Activated CD4-positive, alpha-beta T cell treated with anti-CD3 and anti-CD28 coated beads, Interleukin-2, amount 50 U/mL, for 16 hours (primary cell): ENCODE measurements at places on chromosomes 2 and 18.

DNA sequence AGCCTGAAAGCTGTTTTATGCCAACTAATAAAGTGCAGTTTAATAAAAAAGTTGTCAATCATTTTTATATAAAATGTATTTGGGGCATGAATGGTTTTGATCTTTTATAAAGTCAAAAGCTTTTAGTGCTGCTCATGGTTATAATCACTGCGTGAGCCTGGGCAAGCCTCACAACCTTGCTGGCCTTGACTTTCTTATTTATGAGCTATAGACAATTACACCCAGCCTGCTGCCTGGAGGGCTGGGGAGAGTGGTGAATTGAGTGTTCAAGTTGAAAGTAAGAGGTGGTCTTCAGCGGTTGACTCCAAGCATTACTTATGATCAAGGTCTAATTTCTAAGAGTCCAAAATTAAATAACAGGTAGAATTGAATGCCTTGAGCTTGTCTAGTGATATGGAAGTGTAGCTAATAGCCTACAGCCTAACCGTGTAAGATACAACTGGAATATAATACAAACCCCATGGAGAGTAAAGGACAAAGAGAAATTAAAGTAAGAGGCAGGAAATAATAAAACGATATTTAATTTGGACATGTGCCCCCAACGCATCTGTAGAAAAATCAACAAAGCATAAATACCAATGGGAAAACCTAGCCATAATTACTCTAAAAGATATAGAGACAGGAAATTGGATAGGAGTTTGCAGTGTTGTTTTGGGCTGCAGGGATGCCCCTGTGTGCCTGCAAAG is 106.0 kb upstream of the CYP1B1 start:
- no peak for DNase-seq

GRCh38 chr2:73640511-73640911 is 1.7 kb downstream of the NAT8 start:
- DNase-seq = no peak

GRCh38 chr2:235599596-235600338 is 105.9 kb downstream of the AGAP1 start:
- DNase-seq = no peak

- no peak for DNase-seq
Measured at GRCh38 chr2:232487385-232488096, at the start of gene ECEL1. Gene ECEL1, minus strand, starts transcription at chr2:232487834. Its CDS starts 1,181 bp downstream, at chr2:232486653.

DNA sequence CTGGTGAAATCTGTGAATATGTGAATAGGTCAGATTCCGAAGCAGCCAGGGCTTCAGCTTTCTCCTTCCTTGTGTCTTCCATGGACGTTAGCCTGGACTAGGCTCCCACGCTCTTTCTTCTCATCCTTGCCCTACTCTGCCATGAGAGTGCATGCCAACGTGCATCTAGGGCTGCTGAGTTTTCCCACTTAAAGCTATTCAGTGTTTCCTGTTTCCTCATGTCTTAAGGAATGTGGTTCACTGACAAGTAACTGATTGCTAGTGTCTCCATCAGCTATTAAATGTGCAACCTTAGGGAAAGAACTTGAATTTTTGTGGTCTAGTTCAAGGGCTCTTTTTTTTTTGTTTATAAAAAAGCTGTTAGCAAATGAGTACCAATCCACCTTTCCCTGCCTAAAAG is 642.3 kb upstream of the LINC00305 start:
- DNase-seq = no peak

GRCh38 chr2:174117951-174118930 is 130.1 kb downstream of the OLA1 start:
- DNase-seq = no peak

DNA sequence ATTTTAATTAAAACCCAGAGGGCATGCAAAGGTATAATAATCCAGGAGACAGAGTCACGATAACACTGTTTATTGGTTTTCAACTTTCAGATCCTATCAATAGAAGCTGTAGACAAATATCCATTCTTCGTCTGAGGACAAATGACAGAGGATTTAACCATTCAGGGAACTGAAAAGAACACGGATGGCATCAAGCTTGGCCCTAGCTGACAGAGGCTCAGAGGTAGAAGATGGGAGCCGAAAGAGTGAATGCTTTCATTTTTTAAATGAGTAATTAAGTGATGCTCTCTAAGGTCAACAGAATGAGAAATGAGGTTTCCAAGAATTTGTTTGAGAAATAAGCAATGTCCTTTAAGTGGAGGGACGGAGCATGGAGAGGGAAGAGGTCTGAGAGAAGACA is 62.1 kb downstream of the BCL2 start:
- DNase-seq = no peak

DNA sequence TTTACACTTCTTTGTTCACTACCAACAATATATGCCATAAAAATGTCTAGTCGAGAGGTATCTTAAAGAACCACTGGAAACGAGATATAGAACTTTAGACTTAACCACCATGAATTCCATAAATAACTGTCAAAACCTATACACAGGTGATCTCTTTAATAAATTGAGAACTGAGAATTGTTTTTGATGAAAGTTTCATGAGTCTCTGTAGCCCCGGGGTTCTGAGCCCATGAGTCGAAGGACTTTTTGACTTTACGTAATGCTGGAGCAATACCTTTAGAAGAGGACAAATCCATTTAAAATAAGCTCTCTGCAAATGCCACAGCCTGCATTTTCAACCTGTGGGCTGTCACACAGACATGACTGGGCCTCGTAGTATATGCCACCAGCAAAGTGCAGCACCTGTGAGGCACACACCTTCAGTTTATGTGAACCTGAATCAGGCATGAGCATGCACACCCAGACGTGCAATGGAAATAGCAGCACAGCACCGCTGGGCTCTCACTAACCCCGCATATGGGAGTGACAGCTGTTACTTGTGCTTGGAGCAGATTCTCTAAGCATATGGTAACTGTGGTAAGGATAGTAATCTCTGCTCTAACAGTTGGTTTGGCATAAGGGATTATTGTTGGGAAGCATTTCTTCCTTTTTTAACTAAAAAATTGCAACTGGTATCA is 383.2 kb downstream of the SOCS6 start:
- DNase-seq = no peak

- peak; percentile 73 for DNase-seq
Measured at GRCh38 chr2:218217360-218218267, 625 bp downstream of the ARPC2 start.

GRCh38 chr18:65943268-65943667 is 192.5 kb downstream of the CDH7 start:
- no peak for DNase-seq

GRCh38 chr18:36776650-36777049 is 52.2 kb downstream of the TPGS2 start:
- DNase-seq = no peak

- DNase-seq = no peak
Measured at GRCh38 chr2:149112713-149113112, 74.2 kb downstream of the LYPD6B start.

GRCh38 chr2:239288237-239288636 is 112.6 kb downstream of the HDAC4 start:
- DNase-seq = no peak

DNA sequence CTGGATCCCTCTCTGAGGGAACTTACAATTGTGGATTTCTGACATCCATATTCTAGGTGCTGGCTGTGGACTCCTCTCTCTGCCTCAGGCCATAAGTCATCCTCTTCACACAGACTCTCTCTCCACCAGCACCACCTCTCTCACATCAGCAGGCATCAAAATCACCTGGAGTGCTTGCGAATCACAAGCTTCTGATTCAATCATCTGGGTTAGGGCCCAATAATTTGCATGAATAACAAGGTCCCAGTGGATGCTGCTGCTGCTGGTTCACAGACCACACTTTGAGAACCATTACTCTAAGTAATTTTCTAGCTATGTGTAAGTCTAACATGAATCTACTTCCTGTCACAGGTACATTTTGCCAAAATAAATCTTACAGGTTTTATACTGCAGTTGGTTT is 214.9 kb downstream of the DSEL start:
- no peak for DNase-seq

DNA sequence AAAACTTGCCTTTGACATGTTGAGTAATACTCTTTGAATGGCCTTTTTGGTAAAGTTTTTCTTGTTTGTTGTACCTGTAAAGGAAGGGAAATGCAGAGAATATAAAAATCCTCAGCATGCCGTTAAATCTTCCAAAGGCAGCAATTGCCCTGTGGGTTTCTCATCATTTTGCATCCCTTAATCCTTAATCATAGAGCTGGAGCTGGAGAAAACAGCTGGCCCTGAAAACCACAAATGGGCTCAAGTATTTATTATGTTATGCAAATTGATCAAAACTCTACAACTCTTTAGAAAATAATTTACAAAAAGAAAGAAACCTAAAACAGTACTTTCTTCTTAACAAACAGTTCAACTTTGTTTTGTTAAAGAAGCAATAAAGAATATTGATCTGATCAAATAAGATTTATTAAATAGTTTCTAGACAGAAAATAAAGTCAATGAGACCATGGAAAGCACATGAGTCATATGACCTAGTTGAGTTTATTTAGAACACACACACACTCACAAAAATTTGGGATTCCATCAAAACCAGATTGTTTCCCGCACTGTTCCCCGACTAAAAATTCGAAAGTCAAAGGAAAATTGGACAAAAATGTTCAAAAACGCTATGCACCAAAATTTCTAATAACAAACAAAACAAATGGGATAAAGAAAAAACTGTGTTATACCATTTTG is 309.0 kb downstream of the GULP1 start:
- DNase-seq = no peak

- DNase-seq = no peak
Measured at GRCh38 chr2:225820826-225821225, 421.3 kb downstream of the NYAP2 start.

GRCh38 chr2:554444-554843 is 122.8 kb downstream of the TMEM18 start:
- DNase-seq = no peak

DNA sequence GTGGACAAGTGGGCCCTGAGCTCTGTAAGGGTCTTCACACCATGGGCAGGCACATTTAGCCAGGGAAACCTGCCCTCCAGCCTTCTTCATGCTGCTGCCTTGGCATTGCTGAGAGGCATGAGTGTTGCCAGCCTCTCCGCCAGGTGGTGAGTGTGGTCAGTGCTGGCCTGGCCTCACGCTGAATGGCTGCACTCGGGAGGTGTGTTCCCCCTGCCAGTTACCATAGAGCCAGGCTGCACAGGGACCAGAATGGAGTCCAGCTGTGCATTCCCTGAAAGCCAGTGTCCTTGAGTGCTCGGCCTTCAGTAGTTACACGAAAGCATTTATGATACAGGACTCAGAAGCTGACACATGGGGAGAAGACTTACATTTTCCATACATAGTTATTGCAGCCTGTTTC is 139.7 kb downstream of the ATP9B start:
- DNase-seq = no peak

DNA sequence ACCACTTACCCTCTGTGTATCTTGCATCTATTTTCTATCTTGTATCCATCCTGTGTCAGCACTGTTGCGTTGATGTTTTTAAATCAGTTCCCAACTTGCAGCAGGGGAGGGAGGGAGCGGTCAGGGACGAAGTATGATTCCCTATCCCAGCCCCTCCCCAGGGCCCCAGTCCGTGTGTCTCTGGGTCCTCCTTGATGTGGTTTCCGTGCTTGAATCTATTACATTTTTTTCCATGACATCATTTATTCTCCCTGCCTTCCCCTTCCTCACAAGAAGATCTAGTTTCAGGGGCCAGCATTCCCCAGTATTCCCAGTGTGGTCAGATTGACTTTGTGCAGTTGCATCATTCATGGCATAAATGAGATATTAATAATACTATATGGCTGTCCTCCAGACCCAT is 479.3 kb downstream of the PTPRM start:
- DNase-seq = no peak

DNA sequence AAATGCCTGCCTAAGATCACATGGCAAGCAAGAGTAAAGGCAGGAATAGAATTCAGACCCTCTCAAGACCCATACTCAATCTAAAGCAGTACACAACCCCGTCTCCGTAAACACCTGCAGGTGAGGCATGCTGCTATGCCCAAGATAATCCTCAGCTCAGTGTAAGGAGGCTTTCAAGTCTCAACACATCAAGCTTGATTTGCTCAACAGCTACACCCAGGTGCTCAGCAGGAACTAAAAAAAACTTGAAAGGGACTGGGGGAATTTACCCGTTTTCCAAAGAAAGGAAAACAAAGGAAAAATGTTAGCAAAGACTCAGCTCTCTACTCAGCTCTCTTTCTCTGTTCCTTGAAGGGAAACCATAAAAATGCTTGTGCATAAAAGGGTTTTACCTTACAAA is 301.8 kb downstream of the C1D start:
- no peak for DNase-seq

DNA sequence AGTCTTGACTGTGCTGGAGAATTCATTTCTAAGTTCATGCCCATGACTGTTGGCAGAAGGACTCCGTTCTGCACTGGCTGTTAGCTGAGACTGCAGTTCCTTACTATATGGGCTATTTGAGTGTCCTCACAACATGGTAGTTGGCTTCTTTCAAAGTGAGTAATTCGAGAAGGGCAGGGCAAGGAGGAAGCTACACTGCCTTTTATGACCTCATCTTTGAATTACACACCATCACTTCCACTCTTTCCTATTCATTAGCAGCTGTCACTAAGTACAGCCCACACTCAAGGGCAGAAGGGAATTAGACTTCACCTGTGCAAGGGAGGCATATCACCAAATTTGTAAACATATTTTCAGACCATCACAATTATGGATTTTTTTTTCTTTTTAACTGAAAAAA is 55.9 kb upstream of the EPAS1 start:
- no peak for DNase-seq

DNA sequence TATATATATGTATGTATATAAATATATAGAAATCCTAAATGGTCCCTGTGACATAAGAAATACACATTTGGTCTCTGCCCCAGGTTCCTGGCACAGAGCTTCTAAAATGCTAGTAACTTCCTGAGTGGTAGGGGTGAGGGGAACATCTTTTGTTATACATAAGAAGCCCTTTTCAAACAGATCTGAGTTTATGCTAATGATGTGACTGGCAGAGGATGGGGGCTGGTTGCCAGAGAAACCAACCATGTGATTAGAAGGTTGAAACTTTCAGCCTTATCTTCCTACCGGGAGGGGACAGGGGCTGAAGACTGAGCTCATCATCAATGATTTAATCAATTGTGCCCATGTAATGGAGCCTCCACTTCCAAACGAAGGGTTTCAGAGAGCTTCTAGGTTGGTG is 16.3 kb downstream of the MFSD2B start:
- no peak for DNase-seq

GRCh38 chr2:204156456-204156855 is 219.9 kb downstream of the ICOS start:
- DNase-seq = no peak

DNA sequence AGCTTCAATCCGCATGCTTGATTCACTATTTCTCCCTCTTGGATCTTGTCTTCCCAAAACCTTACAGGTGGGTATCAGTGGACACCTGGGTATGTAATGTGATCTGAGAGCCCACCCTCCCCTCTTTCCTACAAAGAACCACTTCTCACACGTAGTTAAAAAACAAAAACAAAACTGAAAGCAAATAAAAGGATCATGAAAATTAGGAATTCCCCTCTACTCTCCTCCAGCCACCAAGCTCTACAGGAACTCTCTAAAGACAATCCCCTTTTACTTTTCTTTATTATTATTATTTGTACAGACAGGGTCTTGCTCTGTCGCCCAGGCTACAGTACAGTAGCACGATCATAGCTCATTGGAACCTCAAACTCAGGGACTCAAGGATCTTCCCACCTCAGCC is 40.8 kb upstream of the MYO1B start:
- DNase-seq = no peak
